ENCODE measurements at places on chromosomes 6 and 20.

- no peak for DNase-seq
These were observed 112.3 kb upstream of the HDAC2 start for GRCh38 chr6:114083251-114083650.

- DNase-seq: no peak
These were observed 182.8 kb downstream of the UNC5CL start for GRCh38 chr6:40856271-40856670.

GRCh38 chr6:22119500-22119899 is 177.3 kb downstream of the PRL start:
- no peak for DNase-seq

GRCh38 chr6:16419636-16420336 is 181.4 kb downstream of the GMPR start:
- no peak for DNase-seq

- DNase-seq: no peak
These were observed 95.7 kb downstream of the PRDM1 start for GRCh38 chr6:106181664-106182418.

- DNase-seq: peak; percentile 25
These were observed 8.6 kb upstream of the IP6K3 start for GRCh38 chr6:33755070-33755869.

- peak; percentile 62 for DNase-seq
These were observed 275.1 kb downstream of the GRIK2 start for GRCh38 chr6:101668496-101669030.

- DNase-seq: no peak
These were observed 35.3 kb upstream of the KIFC1 start for GRCh38 chr6:33356295-33356694.

GRCh38 chr6:93391965-93392364 is 27.4 kb downstream of the EPHA7 start:
- DNase-seq: no peak

DNA sequence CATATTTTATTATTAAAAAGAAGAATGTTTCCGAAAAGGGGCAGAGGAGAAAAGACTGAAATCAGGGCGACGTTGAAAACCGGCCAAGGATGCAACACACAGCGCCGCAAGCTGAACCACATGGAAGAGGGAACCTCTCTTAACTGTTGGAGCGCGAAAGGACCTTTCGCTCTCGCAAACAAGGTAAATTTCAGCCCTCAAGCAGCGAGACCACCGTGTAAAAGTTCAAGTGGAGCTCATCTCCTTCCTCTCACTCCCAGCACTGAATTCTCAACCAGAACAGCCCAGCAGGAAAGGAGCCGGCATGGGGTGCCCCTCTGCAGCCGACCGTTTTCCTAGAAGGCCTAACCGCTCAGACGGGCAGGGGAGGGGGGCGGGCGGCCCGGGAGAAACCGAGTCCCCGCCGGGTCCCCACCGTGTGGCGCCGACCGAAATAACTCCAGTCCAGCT is 621 bp downstream of the GPR63 start:
- DNase-seq: no peak

DNA sequence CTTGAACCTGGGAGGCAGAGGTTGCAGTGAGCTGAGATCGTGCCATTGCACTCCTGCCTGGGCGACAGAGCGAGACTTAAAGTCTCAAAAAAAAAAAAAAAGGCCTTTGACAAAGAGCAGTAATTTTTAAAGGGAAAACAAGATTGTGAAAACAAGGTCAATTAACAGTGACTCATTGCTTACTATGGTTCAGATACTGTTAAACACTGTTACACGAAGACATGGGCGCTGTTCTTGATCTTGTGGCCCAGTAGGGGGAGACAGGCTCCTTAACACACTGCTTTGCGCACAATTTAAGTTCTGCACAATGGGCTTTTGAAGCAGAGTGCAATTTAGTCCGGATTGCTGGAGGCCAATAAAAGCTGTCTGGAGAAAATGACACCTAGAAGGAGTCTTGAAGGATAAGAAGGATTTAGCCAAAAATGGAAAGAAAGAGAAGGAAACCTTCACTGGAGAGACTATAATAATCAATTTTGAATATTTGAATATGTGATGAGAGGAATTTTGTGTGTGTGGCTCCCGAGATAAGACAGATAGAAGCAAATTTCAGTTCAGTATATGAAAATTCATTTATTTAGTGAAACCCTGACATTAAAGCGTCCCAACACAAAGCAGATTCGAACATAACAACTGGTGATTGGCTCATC is 6.0 kb upstream of the LATS1 start:
- peak; percentile 8 for DNase-seq

- DNase-seq: no peak
These were observed 201.0 kb upstream of the FLRT3 start for GRCh38 chr20:14538433-14538832.

DNA sequence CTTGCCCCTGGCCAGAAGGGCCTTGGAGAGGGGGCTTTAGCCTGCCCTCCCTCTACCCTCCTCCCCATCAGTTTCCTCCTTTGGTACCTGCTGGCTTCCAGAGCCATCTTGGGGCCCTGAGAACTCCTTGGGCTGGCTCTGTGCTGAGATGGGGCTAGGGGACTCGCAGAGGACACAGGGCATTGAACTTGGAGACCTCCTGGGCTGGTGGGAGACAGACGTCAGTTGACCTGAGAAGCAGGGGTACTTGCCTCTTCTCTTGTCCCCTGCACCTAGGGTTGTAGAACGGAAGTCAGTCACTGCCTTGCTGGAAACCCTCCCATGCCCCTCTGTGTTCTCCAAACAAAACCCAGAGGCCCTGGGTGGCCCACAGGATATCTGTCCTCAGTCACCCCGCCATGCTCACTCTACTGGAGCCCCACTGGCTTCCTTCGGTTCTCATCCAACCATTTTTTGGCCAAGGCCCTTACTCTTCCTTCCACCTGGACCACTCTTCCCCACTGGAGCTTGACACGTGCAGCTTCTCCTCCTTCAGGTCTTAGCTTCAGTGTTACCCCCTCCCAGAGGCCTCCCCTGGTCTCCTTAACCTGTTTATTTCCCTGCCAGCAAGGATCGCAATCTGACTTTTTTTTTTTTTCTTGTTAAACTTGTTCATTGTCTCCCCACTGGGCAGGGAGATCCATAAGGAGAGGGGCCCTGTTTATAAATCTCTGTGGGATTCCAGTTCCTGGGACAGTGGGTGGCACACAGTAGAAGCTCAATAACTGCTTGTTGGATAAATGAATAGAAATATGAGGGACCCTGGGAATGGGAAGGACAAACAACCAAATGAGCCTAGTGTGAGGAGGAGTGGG is 971 bp downstream of the RBCK1 start:
- no peak for DNase-seq

DNA sequence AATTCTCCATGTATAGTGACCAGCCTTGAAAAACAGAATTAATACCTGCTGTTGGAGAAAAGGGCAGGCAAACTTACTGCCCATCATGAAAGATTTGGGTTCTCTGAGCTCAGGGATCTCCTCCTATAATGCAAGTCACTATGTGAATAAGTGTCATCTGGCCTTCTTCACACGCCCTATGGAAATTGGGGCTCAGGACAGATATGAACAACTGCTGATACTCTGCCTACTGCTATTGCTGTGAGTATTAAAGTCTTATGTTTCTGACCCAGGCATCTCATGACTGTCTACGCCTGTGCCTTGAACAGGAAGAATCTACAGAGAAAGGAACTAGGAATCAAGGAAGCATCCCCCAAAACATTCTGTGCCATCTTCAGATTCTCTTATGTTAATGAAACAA is 226.1 kb downstream of the SOD2 start:
- no peak for DNase-seq

DNA sequence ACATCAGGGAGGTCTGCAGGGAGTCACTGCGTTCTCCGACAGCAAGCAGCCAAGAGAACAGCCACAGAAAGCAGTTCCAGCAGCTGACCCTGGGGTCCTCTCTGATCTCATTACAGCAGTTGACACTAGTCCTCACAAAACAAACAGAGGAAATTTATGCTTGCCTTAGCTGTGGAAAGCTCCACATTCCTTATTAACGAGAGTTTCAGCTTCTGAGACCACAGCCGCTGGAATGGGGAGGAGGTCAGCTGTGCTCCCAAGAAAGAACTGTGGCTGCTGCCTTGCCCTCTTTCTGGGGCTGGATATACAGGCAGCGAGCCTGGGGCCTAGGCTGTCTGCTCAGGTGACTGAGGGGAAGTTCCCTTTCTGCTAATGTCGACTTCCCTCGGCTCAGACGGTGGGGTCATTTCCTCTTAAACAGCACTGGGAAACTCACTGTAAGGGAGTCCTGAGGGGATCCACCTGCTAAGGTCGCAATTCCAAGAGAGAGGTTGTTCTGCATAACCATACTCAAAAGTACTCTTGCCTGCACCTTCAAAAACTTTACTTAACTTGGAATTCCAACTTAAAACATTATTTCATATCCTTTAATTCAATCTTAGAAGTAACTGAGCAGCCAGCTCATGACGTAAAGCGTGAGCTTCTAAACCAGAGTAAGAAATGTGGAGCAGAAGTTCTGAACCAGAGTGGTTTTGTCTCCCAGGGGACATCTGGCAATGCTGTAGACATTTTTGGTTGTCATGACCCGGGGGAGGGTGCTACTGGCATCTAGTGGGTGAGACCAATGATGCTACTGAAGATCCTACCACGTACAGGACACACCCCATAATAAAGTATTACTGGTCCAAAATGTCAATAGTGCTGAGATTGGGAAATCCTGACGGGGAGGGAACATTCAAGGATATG is 80.3 kb downstream of the BACH2 start:
- no peak for DNase-seq

- DNase-seq: no peak
These were observed 25.6 kb downstream of the GFOD1 start for GRCh38 chr6:13461805-13462204.

- DNase-seq: no peak
These were observed 356 bp upstream of the IRAK1BP1 start for GRCh38 chr6:78867020-78867369.

GRCh38 chr6:100456141-100456907 is 8.4 kb downstream of the SIM1 start:
- DNase-seq: no peak

- no peak for DNase-seq
These were observed 154.8 kb upstream of the SLC35B3 start for GRCh38 chr6:8589941-8590729.

DNA sequence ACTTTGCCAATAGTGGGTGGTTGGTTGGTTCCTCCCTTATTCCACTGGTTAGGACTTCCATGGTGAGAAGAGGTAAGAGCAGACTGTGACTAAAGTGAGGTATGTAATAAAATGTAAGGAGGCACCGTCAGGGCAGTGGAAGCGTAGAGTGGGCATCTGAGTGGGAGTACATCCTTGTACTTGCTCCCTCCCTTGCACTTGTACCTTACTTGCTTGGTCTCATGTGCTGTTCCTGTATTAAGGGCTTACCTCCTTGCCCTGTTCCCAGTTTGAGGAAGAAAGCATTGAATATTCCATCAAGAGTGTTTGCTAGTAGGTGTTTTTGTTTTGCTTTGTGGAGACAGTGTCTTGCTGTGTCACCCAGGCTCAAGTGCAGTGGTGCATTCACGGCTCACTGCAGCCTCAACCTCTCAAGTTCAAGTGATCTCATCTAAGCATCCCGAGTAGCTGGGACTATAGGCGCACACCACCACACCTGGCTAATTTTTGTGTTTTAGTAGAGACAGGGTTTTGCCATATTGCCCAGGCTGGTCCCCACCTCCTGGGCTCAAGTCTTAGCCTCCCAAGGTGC is 25.5 kb downstream of the AMD1 start:
- DNase-seq: no peak

DNA sequence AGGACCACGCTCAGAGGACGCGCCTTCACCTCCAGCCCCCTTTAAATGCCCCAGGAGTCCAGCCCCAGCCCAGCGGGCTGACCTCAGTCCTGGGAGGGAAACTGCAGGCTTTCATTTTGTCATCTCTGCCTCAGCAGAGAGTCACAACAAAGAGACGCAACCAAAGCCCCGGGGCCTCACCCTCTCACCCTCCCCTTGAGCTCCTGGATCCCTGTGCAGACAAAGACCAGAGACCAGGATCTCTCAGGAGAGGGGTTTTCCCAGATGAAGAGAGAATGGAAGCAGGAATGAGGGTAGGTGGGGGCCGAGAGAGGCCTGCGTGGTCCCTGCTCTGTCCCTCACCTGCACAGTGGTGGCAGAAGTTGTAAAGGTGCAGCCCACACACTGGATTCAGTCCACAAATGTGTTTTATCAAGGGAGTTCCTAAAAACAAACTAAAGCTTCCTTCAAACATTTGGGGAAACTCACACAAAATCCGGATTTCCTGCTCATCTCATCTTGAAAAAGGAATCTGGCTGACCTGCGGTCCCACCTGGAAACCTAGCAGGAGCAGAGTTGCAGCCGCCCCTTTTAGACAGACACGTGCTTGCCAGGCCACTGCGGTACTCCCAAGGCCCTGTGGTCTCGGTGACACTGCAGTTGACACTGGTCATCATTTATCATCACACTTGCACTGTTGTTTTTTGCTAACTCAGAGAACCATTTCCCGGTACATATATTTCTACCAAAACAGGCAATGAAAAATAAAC is 27.1 kb downstream of the PTGIS start:
- DNase-seq: no peak

GRCh38 chr6:157649311-157650260 is 173.5 kb upstream of the SNX9 start:
- peak; percentile 28 for DNase-seq

GRCh38 chr6:68876792-68877493 is 241.9 kb downstream of the ADGRB3 start:
- DNase-seq: peak; percentile 15

- no peak for DNase-seq
These were observed 72.3 kb downstream of the CDYL start for GRCh38 chr6:4848382-4849068.

DNA sequence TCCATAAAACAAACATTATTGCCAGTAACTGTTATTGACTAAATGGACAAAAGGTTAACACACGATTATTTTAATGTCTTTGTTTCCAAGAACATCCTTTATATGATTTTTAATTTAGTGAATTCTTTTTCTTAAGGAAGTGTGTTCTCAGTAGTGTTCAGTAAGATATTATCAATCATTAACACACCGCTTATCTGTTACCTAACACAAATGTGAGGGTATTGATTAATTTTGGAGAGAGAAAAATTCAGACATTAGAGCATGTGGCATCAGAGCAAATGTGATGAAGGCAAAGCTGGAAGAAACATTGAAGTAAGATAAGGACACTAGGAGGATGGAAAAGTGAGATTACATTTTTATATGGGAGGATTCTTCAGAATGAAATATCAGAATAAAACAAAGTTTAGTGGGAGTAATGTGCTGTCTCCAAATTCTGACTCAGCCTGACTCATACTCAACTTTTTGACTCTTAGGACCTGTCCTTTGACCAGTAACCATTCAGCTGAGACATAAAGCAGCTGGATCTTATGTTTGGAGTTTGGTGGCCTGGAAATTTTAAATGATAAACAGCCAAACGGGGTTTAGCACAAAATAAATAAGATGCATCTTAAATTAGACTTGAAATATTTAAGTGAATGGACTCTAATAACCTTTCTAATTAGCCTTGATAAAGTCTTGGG is 348.6 kb downstream of the CD109 start:
- DNase-seq: no peak

DNA sequence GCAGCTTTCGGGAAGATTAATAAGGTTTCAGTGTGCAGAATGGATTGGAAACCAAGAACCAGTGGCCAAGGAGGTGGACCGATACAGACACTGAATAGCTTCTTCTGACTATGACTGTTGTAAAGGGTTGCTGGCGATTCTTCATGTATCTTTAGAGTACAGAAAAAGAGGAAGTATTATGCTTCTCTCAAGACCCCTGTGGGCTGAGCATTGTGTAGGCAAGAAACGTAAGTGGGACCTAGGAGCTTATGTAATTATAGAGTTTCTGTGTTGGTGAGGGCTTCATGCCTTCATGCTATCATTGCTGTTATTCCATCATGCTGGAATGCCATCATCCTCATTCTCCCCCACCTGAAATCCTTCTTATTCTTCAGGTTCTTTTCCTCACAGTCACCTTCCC is 105.4 kb upstream of the AKIRIN2 start:
- DNase-seq: no peak
